ENCODE measurements at places on chromosomes 5 and 9.
A peak's percentile ranks its signal among the peaks of the same experiment; 100 is the strongest.

- DNase-seq = no peak
Observed at GRCh38 chr9:134730011-134730760, 88.6 kb downstream of the COL5A1 start.

- DNase-seq = no peak
Observed at GRCh38 chr9:126240835-126241234, 85.8 kb upstream of the MVB12B start.

DNA sequence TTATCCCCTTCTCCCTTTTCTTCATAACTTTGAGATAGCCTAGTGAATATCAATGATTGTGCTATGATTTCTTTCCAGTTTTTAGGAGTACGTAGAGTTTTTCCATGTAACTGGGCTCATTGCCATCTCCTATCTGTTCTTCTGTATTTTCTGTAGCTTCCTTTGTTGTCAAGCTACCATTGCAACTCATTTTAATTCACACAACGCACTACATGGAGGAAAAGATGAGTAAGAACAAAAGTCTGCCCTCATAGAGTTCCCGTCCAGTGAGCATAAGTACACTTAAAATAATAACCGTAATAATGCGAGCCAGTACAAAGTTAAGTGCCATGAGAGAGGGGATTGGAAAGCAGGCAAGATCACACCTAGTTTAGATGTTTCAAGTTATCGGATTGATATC, 177.7 kb downstream of the PAM start:
- DNase-seq = no peak

DNA sequence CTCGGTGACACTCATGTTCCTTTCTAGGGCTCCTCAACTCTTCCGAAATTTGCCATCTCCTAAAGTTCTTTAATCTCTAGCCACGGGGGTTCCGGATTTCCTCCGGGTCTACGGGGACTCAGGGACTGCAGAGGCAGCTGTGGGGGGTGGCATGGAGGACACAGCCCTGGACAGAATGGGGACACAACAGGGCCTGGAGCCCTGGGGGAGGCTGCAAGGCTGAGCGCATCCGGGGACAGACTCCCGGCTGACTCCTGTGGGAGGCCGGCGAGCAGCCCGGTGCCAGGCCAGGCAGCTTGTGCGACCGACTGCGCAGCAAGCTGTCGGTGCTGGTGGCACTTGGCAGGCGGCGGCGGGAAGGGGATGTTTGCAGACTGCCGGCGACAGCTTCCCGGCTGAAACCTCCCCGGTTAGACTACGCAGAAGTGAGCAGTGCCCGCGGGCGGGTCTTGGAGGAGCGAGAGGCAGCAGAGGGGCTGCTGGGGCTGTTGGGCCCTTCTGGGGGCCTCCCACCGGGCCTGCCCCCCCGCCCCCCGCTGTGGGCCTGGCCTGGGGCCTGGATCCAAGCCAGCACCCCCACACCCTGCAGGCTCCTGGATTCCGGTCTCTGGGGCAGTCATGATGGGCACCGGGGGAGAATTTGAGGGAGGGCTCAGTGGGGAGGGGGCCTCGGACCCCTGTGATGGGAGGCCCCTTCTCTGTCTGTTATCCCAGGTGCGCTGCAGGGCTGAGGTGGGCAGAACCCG, 28.7 kb upstream of the UBAC1 start:
- DNase-seq = no peak

GRCh38 chr5:124512952-124513632, 233.3 kb downstream of the ZNF608 start:
- no peak for DNase-seq

DNA sequence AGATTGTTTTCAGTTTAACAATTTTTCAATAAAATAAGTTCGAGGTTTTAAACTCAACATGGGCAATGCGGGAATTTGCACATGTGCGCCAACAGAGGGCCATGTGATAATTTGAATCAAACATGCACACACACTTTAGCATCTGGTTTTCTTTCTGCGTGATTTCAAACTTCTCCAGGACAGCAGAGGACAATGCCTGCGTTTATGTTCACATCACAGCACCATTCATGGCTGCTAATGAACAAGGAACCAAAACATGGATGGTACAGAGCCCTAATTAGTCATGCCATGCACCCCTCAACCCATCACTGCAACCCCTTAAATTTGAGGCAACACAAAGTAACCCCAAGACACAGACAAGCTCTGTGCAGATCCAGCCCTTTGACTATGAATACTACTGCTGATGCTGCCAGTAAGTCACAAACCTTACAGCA, 2.8 kb downstream of the SHC3 start:
- DNase-seq = no peak

DNA sequence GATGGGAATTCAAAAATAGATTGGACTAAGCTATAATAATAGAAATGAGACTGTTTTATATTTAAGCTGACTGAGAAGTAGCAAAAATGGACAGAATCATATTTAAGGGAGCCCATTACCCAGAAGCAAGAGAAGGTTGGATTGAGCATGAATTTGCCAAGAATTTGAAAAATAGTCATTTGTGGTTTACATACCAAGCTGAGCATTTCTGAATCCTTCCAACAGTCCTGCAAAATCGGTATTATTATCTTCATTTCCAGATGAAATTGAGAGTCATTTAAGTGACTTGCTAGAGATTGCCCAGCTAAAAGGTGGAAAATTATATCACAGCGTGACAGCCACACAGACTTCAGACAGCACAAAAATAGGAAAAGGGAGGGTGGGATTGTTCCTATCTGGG, 48.4 kb downstream of the TNFSF15 start:
- no peak for DNase-seq

GRCh38 chr5:145925353-145925752, 11.0 kb upstream of the SH3RF2 start:
- DNase-seq = peak; percentile 70

DNA sequence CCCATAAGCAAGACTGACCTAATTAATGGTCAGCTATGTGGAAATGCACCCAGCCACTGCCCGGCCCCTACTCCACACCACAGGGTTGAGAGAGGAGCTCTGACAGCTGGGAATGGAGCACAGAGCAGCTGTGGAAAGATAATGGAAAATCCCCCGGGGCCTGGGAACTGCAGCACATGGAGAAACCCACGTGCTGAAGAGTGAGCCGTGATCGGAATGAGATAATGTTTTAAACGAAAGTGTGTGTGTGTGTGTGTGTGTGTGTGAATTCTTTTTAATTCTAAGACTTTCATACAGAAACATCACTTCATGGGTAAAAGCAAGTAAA, 13.1 kb upstream of the SLC12A7 start:
- no peak for DNase-seq
